Progenitor cell of endocrine pancreas (in vitro differentiated cells): ENCODE measurements at places on chromosomes 7 and 10. TPM values are rescaled to one million over a fixed set of nuclear protein-coding genes. Genes with fewer than 3 reads are reported as not detected.
A peak's percentile ranks its signal among the peaks of the same experiment; 100 is the strongest.

Gene PTPN20
- total RNA-seq: 0.55 TPM in 1 of 2 replicates, not detected in the other

- H3K27me3 ChIP-seq: no peaks in the 10 kb centered on the region
- no peak overlapping the region for H3K4me3 ChIP-seq
- peak overlapping the region; percentile 62 for H3K27ac ChIP-seq
- DNase-seq: peak; percentile 85
Observed at GRCh38 chr7:48109848-48110663, 21.0 kb downstream of the UPP1 start.

- DNase-seq: no peak
- no peaks in the 10 kb centered on the region for H3K27me3 ChIP-seq
- H3K36me3 ChIP-seq: no peaks in the 10 kb centered on the region
Observed at GRCh38 chr7:146223851-146224250, 107.2 kb downstream of the CNTNAP2 start.

DNA sequence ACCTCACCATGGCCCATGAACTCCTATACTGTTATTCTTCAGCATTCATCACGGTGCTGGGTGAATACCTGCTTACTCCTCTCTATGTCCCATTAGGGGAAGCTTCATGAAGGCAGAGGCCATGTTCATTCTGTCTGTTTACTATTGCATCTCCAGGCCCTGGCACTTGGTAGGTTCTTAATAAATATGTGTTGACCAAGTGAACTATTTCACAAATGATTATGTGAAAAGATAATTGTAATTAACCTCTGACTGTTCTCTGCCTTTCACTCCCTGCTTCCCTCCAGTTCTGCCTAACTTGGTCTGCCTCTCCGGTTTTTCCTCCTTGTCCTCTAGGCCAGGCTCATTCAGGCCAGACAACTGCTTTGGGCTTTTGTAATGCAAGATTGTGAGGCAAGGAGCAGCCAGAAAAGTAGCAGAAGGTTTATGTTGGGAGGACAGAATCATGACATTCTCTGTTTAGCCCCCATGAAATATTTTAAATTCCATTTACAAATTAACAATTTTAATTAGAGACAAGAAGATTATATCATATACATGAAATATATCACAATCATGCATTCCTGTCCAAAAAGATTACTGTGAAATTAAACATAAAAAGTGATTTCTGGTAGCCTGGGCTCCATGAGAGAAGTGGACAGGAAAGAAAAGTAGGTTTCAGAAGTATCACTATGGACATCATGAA lies 42.1 kb upstream of the PLXNA4 start:
- peaks cover 37% of the 10 kb centered on the region for H3K27me3 ChIP-seq
- H3K36me3 ChIP-seq: no peaks in the 10 kb centered on the region
- H3K4me1 ChIP-seq: peaks cover 8% of the 10 kb centered on the region
- DNase-seq: no peak
- H3K27ac ChIP-seq: no peak overlapping the region
- H3K4me3 ChIP-seq: no peak overlapping the region

DNA sequence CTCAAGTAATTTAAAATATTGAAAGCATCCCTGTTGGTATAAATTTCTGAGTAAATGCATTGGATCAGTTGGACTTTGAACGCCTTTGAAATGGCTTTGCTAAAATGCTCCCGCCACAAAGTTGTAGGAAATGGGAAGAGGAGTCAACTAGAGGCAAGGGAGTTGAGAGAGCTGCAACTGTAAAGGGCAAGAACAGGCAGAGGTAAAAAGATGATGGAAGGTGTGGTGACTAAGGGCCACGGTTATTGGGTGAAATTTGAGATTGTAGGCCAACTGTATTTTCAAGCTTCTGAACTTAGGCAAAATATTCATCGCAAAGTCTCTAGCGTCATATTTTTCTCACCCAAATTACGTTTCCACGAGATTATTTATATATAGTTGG lies 595 bp upstream of the SUMF2 start:
- H3K4me1 ChIP-seq: peaks cover 15% of the 10 kb centered on the region
- H3K36me3 ChIP-seq: peaks cover 30% of the 10 kb centered on the region
- DNase-seq: no peak
